ENCODE measurements at places on chromosomes 5 and 9. TPM values are rescaled to one million over a fixed set of nuclear protein-coding genes. Genes with fewer than 3 reads are reported as not detected.
A peak's percentile ranks its signal among the peaks of the same experiment; 100 is the strongest.

The PRDM9 gene
- total RNA-seq = not detected

- DNase-seq = peak; percentile 20
Measured at GRCh38 chr9:37220971-37221370, 100.6 kb downstream of the ZCCHC7 start.

DNA sequence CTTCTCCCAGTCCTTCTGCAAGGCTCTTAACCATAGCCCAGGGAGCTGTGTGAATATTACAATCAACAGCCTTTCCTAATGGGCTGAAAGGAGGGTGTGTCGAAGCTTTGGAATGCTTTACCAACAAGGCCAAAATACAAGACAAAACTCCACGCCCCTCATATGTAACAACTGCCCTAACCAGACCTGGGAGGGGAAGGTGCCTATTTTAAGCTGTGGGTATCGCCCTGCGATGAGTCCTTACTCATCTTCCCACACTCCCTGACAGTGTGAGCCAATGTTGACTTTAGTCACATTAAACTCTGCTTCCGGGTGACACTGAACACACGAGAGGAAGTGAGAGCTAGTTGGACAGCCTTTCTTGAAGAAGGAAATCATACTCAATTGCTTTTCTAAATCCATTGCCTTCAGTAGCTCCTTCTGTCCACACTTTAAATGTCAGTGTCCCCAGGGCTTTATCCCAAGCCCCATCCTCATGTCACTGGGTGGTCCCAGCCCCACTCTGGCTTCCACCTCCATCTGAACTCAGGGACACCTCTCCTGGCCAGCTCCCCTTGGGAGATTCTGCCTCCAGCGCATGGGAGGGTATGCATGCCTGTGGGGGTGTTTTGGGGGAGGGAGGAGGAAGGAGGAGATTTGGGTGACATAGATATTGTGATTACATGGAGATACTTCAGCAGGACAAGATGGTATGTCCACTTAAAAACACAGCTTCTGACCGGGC lies 6.5 kb upstream of the TBC1D9B start:
- DNase-seq = peak; percentile 43

DNA sequence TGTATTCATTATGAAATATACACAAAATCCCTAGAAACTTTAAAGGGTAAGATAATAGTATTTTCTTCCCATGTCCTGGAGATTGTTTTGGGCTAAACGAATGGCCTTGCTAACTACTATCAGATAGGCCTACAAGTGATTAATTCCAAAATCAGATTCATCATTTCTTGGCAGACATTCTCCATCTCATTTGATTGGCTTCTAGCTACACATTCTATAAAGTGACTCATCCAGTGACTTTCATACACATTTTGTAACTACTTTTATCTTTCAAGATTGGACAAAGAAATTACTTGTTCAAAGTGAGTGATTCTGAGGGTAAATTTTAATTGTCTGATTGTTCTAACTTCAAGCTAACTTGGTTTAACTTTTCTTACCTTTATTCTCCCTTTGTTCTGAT lies 93.3 kb downstream of the RAPGEF6 start:
- DNase-seq = no peak

DNA sequence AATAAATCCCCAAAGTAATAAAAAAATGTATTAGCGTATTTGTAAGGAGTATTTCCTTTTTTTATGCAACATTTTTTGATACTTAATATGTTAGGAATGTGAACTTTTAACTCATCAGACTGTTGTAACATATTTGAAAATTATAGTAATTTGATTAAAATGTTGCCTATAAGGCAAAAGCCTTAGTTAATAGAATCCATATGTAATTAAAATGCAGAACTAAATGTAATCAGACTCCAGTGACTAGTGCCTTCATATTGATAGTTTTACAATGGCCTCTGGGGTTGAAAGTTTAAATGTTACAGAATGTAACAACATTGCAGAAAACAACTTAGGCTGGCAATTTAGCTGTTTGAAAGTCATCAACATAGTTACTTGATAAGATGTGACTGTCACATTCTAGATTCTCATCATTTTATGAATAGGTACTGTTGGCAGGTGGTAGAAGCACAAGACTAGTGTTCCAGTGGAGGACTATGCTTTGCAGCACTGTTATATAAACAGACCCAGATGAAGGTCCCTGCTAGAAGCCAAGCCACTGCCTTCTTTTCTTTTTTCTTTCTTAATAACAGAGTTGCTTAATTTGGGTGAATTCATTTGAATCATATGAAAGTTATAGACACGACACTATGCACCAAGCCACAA lies 382.9 kb downstream of the CCDC171 start:
- DNase-seq = no peak

- peak; percentile 28 for DNase-seq
Measured at GRCh38 chr9:26975728-26976707, 19.8 kb downstream of the IFT74 start.
